ENCODE measurements at places on chromosomes 16 and 17.

- no peak for DNase-seq
Observed at GRCh38 chr16:78199325-78200022, 100.0 kb downstream of the WWOX start.

GRCh38 chr17:17788967-17789366 is 47.8 kb downstream of the SREBF1 start:
- DNase-seq = no peak

- peak; percentile 98 for DNase-seq
Observed at GRCh38 chr17:72421128-72422092, 300.6 kb downstream of the SOX9 start.

DNA sequence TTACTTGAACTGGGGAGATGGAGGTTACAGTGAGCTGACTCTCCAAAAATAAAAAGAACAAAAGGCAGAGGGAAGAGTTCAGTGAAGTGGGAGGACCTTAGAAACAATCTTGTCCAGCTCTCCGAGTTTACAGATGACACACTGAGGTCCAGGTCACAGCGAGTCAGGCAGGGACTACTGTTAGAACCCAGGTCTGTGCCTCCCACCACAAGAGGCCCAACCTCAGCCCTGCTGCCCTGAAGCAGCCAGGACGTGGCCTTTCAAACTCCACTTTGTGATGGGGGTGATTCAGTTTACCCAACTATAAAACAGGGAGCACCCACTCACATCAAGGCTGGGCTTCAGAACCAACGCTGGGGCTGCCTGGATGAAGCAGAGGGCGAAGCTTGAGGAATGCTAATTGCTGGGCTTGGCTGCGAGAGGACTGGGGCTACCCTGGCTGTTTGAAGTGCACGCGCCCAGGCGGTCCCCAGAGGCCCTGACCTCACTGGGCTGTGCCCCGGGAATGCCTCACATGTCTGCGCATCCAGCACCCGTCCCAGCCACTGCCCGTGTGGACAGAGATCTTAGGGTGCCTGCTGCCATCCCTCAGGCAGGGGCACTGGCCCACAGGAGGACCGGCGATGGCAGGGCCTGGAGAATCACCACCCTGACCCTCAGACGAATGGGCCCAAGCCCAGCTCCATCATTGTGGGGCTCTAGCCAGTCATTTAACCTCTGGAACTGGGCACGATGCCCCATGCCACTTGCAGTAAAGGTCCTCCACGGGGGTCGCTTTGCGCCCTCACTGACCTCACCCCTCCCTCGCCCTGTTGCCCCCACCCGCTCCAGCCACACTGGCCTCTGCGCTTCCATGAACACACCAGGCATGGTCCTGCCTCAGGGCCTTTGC is 11.4 kb downstream of the SLC5A10 start:
- no peak for DNase-seq

GRCh38 chr17:4584101-4584916 is at the start of gene SMTNL2:
TSS of gene SMTNL2 (plus strand) at chr17:4584529. CDS start at chr17:4584606, 77 bp downstream.
- DNase-seq = no peak

GRCh38 chr16:53100131-53100748 is 45.4 kb downstream of the CHD9 start:
- no peak for DNase-seq

- DNase-seq = no peak
Observed at GRCh38 chr16:14292051-14292825, 221.1 kb downstream of the MRTFB start.

DNA sequence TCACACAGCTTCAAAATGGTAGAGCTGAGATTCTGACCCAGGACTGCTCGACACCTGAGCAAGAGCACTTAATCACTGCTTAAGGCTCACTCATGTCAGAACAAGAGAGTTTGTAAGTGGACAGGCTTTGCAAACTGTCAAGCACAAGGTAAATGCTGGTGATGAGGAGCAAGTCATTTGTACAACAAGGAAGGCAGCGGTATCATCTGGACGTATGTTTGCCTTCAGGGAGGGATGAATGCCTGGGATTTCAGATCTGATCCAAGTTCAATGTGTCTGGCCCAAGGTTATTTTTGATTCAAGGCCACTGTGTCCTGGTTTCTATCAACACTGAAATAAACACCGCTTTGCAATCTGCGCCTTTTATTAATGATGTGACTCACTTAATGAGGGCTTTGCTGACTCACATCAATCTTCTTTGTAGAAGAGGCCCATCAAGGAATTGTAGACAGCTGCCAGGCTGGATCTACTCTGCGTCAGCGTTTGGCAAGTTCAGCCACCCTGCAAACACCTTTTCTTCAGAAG is 174.4 kb upstream of the HS3ST3A1 start:
- no peak for DNase-seq

DNA sequence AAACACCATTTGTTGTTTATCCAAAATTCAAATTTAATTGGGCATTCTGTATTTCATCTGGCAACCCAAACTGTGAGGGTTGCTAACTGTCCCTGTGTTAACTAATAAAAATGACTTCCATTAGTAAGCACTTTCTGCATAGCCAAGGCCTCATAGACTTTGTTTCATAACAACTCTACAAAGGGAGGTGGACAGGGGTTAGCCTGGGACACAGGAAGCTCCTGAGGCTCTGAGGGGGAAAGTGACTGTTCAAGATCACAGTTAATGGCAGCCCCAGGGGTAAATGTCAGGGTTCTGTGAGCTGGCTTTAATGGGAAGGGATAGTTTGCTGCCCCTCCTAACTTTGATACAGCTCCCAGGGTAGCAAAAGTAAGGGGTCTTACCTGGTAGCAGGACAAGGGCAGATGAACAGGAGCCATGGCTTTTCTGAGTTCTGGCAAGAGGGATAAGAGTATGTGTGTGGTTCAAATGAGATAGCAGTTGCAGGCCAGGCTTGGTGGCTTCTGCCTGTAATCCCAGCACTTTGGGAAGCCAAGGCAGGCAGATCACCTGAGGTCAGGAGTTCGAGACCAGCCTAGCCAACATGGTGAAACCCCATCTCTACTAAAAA is 2.2 kb downstream of the HEATR9 start:
- no peak for DNase-seq

DNA sequence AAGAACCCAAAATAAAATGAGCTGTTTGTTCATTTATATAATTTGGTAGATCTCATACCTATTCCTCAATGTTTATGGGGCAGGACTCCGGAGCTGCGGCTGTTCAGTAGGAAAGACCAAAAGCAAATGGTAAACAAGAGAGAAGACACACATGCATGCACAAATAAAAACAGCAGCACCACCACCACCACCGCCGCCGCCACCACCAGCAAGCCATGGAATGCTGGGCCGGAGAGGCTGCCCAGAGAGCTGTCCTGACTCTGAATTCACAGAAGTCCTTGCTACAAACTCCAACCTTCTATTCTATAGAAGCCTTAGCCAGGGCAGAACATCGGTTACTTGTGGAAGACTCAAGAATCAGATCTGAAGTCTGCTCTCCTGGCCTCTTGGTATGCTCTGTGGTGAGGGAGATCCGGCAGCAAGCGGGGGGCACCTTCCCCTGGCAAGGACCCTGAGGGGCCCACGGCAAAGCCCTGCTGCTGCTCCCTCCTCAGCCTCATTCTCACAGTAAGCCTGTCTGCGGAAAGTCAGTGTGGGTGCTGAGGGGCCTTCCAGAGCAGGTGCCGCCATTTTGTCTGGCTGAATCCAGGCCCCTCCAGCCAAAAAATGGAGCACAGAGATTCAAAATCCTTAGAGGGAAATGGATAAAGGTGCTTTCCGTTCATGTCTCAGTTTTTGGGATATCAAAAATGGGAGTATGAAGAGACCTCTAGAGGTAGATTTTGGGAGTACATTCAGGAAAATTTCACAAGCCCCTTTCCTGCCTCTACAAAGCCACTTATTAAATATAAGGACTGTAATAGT is 6.4 kb upstream of the FOXJ1 start:
- no peak for DNase-seq

GRCh38 chr16:4535627-4536108 is 2.9 kb downstream of the CDIP1 start:
- DNase-seq = no peak

GRCh38 chr17:50372222-50372757 is 694 bp downstream of the MRPL27 start:
- no peak for DNase-seq

DNA sequence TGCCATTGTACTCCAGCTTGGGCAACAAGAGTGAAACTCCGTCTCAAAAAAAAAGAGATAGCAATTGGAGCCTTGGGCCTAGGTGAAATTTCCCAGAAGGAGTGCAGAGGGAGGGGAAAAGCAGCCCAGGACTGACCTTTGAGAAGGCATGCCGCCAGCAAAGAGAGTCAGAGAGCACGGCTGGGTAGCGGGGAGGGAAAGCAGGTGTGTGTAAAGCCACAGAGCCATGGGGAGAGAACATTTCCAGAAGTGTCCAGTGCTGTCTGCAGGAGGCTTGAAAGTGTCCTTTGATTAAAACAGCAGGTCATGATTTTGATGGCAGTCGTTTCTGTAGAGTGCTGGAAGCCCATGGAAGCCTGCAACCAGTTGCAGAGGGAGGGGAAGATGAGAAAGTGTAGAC is 8.1 kb downstream of the C16orf54 start:
- no peak for DNase-seq

DNA sequence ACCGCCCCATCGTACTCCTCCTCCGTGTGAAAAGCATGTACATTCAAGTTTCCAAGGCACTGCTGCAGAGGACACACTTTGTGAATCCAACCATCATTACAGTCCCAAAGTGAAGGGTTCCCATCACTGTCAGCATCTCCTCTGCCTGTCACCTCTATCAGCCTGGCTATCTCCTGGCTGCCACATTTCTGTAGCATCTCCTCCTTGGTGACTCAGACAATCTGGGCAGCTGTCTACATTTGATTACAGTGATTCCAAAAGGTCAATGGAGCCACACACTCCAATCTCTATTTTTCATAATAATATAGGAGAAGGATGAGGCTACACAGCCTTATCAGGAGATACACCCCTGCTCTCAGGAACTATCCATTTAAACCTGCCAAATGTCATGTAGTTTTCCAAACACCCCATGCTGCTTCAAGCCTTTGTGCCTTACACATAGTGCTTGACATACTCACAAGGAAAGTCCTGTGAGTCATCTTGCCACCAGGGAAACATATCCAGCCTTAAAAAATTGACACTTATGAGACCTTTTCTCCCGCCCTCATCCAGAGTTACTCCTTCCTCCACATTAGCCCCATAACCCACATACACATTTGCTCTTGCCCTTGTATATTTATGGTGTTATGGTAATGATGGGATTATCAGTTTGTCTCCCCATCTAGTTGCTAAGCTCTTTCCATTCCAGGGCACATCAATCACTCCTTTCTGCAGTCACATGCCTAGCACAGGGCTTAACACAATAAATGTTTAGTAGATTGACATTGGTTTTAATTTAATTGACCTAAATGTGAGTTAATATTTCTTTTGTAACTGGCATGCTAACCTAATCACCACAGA is 250.1 kb upstream of the CDH5 start:
- no peak for DNase-seq

DNA sequence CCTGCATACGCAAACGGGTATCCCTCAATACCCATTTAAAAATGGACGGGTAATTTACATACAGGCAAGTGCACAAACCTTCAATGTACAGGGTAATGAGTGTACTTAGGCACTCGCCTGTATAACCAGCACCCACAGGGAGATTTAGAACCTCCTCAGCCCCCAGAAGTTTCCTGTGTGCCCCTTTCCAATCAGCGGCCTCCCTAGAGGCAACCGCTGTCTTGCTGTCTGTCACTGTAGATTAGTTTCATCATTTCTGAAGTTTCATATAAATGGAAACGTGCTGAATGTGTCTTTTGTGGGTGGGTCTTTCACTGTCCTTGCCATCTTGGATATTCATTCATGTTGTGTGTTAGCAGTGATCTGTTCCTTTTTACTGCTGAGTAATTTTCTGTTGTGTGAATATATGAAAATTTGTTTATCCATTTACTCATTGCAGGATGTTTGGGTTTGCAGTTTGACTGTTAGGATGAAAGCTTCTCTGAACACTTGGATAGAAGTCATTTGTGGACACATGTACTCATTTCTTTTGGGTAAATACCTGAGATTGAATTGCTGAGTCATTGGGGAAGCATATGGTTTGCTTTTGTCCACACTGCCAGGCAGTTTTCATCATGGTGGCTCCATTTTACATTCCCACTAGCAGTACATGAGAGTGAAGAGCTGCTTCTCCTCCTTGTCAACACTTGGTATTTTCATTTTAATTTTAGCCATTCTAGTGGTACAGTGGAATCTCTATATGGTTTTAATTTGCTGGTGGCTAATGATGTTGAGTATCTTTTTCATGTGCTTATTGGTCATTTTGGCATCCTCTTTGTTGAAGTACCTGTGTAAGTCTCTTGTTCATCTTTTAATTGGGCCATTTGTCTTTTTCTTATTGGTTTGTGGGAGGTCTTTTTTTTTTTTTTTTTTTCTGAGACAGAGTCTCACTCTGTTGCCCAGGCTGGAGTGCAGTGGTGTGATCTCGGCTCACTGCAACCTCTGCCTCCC is 2.1 kb upstream of the ADCY7 start:
- DNase-seq = no peak

GRCh38 chr17:76937238-76937637 is 69.0 kb downstream of the MGAT5B start:
- no peak for DNase-seq

- no peak for DNase-seq
Observed at GRCh38 chr16:79836144-79836543, 235.6 kb upstream of the MAF start.

GRCh38 chr17:45990886-45991285 is 8.2 kb upstream of the STH start:
- no peak for DNase-seq

GRCh38 chr16:12268606-12269005 is 292.1 kb downstream of the SNX29 start:
- DNase-seq = no peak

DNA sequence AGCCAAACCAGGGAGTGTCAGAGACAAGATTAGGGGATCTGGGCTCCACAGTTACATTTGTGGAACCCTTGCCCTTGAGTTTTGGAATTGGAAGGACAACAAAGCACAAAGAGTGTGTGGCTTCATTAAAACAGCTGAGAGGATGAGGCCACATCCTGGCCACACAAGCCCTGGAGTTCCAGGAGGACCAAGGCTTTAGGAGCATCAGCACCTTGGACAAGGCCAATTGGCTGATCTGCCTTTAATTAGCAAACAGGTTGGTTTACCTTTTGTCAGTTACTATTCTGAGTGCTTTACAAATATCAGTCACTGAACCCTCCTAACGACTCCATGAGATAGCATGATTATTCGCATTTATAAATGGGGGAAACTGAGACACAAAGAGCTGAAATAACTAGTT is 54.7 kb downstream of the SLC6A2 start:
- no peak for DNase-seq

GRCh38 chr17:52148969-52149351 is 9.6 kb downstream of the CA10 start:
- DNase-seq = no peak

All from kidney capillary endothelial cell (primary cell).